ENCODE measurements at places on chromosomes 5 and 9. TPM values are rescaled to one million over a fixed set of nuclear protein-coding genes. Genes with fewer than 3 reads are reported as not detected.

DNA sequence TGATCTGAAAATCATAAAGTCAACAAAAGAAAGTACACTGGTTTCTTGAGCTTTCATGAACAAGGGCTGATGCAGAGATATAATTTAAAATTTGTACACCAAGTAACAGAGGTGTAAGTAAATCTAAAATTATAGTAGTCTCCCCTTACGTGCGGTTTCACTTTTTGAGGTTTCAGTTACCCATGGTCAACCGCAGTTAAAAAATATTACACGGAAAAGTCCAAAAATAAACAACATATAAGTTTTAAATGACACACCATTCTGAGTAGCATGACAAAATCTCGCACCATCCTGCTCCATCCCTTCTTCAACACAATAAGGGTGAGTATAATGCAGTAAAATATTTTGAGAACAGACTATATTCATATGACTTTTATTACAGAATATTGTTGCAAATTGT, 54.4 kb downstream of the AUH start:
- H3K27me3 ChIP-seq, result no peaks in the 10 kb centered on the region
- H3K36me3 ChIP-seq, result peaks cover 7% of the 10 kb centered on the region
- H3K4me3 ChIP-seq, result no peak overlapping the region

DNA sequence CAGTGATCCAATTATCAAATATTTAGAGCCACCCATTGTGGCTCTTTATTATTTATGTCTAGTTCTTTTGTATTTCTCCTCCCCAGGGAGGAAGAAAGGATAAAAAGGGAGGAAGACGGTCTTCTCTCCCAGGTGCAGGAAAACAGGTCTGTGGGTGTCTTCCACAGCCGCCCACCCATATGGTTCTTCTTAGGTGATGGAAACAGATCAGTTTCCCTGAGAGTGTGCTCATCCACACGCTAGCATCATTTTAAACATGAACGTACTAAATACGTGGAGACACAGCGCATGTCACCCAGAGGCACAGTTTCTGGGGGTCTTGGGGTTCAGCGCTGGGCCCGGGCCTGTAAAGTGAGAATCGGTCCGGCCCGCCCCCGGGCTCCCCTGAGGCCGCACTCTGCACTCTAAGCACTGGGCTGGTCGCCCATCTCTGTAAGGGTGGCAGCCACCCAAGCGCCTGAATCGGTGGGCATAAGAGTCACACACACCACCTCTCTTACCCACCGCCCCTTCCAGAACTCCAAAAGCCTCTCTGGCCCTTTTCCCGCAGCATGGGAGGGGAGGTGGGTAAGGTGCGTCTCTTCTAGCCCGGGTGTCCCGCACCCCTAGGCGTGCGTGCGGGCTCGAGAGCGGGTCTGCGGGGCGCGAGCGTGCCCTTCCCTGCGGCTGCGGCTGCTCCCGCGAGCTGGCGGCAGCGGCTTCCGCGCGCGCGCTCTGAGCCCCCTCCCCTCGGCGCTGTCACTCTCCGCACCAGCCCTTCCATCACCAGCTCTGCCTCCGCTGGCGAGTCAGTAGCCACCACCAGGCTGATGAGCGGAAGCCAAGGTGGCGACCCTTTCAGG, 1.3 kb downstream of the PTCH1 start:
- H3K4me3 ChIP-seq, result peak overlapping the region; percentile 68
- H3K27ac ChIP-seq, result no peak overlapping the region
- DNase-seq, result no peak
- peaks cover 8% of the 10 kb centered on the region for H3K4me1 ChIP-seq
- no peaks in the 10 kb centered on the region for H3K36me3 ChIP-seq

CD72 gene
- 0.68 TPM for total RNA-seq

SNAPC4 gene
- total RNA-seq, result 4.5 TPM

PLAC8L1 gene
- not detected for total RNA-seq

- no peak for DNase-seq
- H3K27me3 ChIP-seq, result no peaks in the 10 kb centered on the region
- H3K4me3 ChIP-seq, result no peak overlapping the region
Measured at GRCh38 chr5:54332720-54333119, 22.3 kb upstream of the ARL15 start.

GAPVD1 gene
- 40.0 TPM for total RNA-seq

SSNA1 gene
- total RNA-seq, result 59.9 TPM

C1QTNF2 gene
- total RNA-seq, result 1.5 TPM

All from heart left ventricle (tissue), 16 donors.